ENCODE measurements at places on chromosomes 7 and 10.

- DNase-seq: no peak
Observed at GRCh38 chr7:64876792-64877713, 26.0 kb upstream of the ZNF273 start.

DNA sequence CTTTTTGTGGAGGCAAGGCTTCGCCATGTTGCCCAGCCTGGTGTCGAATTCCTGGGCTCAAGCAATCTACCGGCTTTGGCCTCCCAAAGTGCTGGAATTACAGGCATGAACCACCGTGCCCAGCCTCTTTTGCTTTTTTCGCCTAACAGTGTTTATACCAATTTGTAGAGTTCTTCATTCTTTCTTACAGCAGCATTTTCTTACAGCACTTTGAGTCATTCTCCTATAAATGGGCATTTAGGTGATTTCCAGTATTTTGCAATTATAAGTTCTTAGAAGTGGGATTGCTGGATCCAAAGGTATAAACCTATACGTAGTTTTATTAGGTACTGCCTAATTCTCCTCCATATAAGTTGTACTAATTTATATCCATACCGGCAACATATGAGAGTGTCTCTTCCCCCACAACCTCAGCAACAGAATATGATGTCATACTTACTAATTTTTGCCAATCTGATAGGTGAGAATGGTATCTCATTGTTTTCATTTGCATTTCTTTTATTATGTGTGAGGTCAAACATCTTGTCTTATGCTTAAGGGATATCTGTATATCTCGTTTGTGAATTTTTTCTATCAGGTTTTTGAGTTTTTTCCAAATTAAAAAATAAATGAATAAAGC lies 39.1 kb downstream of the SUFU start:
- no peak for DNase-seq

GRCh38 chr7:50339990-50340500 lies 35.5 kb downstream of the IKZF1 start:
- peak; percentile 57 for DNase-seq

DNA sequence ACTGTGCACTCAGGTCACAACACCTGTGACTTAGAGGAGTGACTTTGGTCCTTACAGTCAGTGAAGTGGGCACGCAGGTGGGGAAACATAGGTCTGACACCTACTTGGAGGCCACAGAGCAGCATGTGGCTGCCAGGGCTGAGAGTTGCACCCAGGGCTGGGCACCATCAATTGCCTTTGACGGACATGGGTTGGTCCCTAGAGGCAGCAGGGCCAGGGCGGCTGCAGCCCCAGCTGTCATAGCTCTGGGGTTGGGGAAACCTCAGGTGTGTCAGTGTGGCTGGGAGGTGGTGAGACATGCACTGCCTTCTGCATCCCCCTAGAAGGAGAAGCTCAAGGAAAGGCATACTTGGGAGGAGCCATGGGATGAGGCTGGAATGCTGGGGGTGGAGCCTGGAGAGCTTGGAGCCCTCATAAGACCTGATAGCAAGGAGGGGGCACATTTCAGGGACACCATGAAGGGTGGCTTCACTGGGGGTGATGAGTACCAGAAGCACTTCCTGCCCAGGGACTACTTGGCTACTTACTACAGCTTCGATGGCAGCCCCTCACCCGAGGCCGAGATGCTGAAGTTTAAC lies at the start of gene INMT:
TSS of gene INMT (plus strand) at position 440 of the 578 bp plus-strand sequence. CDS start at position 456, 16 bp downstream.
- no peak for DNase-seq

GRCh38 chr10:117240621-117241529 lies at the start of gene SLC18A2:
Gene SLC18A2, plus strand, starts transcription at chr10:117241114. Its CDS starts 580 bp downstream, at chr10:117241694.
- no peak for DNase-seq

DNA sequence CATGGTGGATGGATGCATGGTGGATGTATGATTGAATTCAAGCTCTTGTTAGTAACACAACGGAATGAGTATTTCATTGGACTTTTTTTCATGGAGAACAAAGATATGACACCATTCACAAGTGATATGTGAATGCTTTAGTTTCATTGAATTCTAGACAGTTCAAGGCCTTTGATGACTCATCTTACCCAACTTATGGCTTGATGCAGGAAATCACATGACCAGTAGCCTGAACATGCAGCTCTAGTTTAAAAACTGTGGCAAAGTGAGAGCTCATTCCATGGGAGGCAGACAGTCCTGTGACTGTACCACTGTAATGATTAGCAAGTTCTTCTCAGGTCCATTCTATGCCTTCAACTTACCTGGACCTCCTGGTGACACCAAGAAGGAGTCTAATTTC lies 1239.3 kb downstream of the TYW1 start:
- DNase-seq: no peak

DNA sequence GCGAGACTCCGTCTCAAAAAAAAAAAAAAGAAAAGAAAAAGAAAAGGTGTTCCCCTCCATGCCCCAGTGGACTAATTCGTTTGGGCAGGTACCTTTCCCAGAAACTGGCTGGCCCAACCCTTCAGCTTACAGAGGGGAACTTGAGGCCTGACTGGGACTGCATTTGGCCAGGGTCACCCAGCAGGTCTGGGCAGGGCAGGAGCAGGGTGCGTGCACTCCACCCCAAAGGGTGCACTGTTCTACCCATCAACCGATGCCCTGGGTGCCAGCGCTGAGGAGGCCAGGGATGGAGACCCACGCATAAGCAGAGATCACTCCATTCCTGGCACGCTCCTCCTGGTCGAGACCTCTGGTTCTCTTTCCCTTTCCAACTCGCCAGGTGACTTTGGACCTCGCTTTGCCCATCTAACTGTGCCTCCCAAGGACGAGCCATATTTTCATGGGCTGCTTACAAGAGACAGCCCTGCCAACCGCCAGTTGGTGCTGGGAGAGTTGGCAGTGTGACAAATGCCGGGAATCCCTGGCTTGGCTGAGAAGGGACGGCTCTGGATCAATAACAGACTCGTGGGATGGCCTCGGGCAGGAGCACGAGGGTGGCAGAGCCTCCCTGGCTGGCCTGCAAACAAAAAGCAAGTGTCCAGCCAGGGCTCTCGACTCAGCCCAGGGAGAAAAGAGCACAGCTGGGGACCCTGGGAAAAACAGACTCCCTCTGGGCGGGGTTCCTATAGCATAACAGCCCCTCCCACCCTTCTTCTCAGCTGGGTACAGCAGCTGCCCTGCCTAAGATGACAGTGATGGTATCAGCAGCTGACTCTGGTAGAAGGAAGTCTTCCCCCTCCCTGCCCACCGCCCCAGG lies 7.9 kb downstream of the HSPB1 start:
- DNase-seq: no peak

GRCh38 chr7:140384894-140385545 lies 13.3 kb downstream of the SLC37A3 start:
- DNase-seq: no peak

DNA sequence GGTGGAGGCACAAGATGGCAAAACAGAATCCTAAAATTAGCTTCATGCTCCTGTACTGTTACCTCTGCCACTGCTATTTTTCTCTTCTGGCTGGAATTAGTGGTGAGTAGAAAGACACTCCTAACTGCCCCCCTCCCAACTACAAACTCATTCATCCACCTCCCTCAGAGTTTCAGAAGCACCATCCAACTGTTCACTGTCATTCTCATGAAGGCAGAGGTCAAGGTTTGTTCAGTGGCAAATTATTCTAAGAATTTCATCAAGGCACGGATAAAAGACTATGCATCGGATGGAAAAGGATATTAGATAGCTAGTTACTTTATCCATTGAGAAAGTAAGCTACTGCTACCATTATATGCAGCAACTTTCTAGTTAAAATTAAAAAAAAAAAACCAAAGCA lies 59.7 kb downstream of the LRGUK start:
- no peak for DNase-seq

- DNase-seq: no peak
Observed at GRCh38 chr7:49488573-49488972, 284.9 kb upstream of the VWC2 start.

DNA sequence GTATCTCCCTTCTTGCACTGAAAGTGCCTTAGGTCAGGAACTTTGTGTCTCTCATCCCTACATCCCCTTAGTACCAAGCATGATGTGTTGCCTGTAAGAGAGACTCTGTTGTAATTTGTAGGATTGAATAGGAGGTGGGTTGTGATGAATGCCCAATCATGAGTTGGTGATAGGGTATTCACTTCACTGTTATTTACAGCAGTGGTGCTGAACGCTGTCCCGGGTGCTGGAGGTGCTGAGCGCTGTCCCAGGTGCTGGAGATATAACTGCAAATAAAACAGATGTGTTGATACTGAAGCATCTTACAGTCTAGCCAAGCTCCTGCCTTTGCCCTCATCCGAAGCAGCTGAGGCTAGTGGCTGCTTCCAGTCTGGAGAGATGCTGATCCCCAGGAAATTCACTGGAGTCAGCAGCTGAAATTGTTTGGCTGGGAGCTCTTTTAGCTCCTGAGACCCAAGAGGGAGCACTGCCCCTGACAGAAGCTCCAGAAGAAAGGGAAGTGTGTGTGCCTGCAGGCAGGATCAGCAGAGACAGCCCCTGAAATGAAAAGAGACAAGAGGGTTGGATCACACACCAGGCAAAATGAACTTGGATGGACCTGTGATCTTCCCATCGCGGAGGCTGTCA lies 183.4 kb downstream of the SORCS3 start:
- peak; percentile 23 for DNase-seq

GRCh38 chr10:3963191-3963673 lies 178.2 kb upstream of the KLF6 start:
- DNase-seq: no peak

DNA sequence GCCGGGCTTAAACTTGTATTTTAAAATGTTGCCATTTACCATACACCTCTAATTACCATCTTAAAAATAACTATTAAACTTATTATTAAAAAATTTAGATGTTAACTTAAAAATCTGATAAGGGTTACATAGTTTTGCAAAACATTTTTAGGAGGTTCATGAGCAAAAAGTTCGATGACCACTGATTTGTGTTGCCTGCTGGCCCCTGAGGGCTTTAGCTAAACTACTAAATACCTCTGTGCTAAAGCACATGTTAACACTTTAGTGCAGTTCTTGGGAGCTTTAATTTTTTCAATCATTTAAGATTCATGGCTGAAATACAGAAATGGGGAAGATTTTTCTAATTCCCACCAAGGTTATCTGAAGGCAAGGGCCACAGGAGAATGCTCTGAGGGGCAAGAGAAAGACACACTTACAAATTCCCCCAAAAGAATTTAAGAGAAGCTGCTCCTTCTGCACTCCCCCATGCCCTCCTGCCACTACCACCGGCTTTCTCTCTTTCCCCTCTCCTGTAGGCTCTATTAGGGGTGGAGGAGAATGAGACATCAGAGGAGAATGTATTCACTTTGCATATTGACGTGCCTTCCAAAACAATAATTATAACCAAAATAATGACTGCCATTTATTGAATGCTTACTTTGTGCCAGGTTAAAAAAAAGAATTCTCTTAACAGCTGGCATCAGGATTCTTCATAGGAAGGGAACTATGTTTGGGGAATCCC lies 106.2 kb downstream of the RTKN2 start:
- DNase-seq: no peak

DNA sequence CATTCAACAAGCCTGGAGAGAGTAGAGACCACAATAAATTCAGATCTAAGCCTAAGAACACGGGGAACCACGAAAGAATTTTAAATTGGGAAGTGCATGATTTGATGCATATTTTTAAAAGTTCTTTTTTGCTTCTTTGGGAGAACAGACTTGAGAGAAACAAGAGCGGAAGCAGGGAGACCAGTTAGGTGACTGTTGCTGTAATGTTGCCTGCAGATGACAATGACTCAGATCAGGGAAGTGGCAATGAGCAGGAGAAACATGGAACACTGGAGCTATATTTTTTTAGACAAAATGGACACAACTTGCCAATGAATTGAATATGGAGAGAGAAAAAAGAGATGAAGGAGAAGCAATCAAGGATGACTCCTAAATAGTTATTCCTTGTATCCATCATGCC lies 125.1 kb downstream of the RAPGEF5 start:
- DNase-seq: no peak

GRCh38 chr7:604001-604883 lies 84.6 kb upstream of the PDGFA start:
- DNase-seq: no peak

DNA sequence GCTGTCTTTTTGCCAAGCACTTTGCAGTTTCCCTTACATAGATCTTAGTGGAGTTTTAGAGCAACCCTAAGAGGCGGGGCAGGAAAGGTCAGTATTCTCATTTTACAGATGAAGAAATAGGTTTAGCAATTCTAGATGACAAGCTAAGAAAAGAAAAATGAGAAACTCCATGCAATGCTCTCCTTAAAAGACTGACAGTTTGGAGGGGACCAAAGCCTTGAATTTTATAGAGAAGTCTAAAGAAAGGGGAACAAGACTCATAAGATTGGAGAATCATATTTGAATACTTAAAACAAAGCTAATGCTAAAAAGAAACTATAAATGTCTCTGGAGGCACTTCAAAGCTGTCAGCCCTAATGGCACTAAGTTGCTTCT lies 19.6 kb downstream of the CEP55 start:
- DNase-seq: no peak

DNA sequence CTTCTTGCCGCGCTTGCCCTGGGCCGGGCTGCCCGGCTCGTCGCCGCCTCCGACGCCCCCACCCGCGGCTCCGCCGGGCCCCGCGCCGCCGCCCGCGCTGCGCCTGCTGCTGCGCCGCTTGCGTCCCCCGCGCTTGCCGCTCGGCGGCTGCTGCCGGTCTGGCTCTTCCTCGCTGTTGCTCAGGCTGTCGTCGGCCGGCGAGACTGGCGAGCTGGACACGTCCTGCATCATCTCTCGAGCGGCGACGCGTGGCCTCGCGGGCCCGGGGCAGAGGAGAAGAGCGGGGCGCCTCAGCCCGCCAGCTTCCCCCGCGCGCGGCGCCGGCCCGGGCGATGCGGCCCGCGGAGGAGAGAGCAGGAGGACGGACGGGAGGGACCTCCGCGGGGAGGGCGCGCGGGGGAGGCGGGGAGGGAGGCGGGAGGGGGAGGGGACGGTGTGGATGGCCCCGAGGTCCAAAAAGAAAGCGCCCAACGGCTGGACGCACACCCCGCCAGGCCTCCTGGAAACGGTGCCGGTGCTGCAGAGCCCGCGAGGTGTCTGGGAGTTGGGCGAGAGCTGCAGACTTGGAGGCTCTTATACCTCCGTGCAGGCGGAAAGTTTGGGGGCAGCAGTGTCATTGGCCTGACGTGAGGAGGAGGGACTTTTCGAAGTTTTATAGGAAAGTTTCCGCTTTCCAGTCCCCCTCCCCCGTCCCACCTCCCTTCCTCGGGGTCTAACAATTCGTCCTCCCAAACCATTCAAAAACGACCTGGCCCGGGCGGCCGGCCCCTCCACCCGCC lies at the start of gene TWIST1:
TSS of gene TWIST1 (minus strand) at position 546 of the 779 bp plus-strand sequence. CDS start at position 231, 315 bp downstream.
- no peak for DNase-seq

- peak; percentile 93 for DNase-seq
Observed at GRCh38 chr10:50624866-50625501, 1.2 kb upstream of the SGMS1 start.

DNA sequence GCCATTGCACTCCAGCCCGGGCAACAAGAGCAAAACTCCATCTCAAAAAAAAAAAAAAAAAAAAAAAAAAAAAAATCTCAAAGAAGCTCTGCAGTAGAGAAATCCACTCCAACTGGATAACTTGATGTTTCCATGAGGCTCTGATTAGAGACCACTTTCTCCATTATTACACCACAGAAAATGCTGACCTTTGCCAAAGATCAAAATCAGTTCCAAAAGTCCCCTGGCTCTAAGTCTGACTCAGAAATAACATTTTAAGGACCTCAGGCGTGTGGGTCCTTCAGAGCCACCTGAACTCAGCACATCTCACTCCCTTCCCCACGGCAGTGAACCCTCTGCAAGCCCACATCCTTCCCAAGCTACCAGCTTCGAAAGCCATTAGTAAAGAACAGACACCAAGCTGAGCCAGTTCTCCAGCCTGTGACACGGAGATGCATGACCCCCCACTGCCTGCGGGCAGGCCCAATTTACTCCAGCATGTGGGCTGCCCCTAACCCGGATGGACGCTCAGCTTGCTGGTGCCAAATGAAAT lies 13.8 kb upstream of the TMEM120A start:
- DNase-seq: no peak

All from NAMALWA (cell line).